ENCODE measurements at places on chromosomes 7 and 10.

DNA sequence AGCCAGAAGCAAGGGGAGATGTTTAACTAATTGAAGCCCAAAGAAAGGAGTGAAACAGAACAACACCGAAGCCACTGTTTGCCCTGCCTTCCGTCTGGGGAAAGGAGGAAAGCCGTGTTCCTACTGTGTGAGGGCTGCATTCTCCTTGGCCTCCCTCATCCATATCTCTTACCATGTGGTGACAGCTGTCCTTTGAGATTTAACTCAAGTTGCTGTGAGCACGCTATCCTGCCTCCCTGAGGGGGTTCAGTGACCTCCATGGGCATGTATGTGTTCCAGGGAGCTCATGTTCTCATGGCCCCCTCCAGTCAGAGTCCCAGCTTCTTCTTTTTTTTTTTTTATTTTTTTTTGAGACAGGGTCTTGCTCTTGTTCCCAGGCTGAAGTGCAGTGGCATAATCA lies 26.2 kb upstream of the CRHR2 start:
- DNase-seq = no peak

DNA sequence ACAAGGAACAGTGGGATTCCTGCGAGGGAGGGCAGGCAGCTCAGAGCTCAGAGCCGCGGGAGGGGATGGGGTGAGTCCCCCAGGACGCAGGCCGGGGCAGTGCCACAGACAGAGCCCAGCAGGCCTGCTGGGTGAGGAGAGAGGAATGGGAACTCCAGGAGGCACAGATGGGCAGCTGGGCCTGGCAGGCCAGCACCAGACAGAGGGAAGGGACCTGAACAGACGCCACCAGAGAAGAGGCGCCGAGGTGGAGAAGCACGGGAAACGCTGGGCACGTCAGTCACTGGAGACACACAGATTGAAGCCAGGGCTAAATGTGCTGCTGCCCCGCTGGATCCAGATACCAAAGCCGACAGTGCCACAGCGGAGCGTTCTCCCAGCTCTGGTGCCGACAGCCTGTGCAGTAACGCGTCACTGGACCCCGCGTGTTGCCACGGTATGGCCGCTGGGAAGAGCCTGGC lies 225.8 kb downstream of the MAD1L1 start:
- DNase-seq = no peak

DNA sequence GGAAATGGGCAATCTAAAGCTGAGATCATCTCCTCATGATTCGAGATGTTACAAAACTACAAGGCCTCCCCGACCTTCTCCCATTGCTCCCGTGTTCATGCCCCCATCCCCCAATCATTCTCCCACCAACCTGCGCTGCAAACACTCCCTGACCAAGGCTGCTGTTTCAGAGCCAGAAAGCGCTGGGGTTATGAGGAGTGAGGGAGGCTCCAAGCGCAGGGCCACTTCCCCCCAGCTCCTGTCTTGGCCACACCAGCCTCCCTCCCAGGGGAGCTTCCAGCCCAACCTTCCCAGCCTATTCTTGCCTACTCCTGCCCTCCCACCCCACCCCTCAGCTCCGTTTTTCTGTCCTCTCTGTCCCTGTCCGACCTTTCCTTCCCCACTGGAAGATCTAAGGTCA lies 14.7 kb upstream of the NODAL start:
- no peak for DNase-seq

DNA sequence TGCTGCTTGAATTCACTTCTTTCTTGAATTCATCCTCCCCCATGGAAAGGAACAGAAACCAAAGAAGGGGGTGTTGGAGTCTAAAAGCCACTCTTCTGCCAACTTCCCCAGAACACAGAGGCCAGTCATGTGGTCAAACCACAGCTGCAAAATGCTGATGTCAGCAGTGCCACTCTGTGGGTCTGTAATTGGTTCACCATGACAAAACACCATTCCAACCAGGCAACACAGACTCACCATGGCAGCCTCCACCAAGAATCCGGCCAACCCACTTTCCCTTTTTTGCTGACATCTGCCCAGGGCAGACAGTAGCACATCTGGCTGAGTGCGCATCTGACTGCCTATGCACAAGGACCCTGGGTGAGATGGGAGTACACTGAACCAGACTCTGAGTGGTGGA lies 16.8 kb downstream of the OSBPL3 start:
- DNase-seq = no peak

DNA sequence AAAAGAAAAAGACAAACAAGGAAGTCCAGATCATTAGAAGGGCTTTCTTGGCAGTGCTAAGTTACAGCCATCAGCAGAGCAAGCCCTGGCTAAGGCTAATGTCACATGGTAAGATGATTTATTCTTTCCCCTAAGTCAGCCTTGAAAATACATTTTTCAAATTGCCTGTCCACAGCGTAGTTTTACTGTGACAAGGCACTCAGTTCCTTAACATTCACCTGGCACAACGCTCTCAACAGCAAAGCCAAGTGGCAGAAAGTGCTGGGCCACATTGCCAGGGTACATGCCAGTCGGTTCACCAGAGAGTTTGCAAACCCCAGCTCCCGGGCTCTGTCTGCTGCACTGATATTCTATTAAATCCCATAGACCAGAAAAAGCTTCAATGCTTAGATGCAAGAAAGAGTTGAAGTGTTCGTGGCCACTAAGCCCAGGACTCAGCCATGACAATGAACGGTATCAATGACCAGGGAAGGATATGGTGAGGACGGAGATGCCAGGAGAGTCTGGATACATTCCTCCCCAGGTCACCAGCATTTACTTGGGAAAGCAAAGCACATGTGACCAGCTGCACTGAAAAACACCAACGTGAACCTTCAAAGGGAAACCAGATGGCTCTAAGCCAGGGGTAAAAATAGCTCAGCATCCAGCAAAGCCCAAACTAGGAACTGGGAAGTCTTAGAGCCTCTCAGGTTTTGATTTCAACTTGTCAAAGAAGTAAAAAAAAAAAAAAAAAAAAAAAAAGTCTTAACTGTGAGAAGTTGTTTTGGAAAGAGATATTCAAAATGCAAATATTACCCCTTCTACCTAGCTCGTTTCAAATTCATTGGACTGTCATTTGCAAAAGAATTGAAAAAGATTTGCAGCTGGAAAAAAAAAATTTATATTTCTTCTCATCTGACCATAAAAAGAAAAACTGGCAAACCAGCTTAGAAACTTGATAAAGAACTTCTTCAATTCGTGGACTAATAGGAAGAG lies 23.9 kb upstream of the MPP7 start:
- no peak for DNase-seq

DNA sequence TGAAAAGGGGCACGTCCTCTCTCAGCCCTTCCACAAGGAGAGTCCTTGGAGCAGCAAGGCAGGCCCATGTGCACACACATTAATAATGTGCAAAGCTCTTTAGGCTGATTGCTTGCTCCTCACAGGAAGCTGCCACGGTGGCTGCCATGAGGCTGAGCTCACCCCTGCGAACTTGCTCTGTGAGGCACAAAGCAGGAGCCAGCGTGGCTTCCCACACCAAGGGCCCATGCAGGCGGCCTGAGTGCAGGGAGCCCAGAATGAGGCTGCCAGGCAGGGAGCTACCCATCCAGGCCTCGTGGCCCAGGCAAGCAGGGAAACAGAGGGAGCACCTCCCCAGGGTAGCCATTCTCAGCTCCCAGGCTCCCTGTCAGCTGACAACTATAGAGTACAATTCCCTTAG lies 242.9 kb downstream of the GRID1 start:
- DNase-seq = no peak

DNA sequence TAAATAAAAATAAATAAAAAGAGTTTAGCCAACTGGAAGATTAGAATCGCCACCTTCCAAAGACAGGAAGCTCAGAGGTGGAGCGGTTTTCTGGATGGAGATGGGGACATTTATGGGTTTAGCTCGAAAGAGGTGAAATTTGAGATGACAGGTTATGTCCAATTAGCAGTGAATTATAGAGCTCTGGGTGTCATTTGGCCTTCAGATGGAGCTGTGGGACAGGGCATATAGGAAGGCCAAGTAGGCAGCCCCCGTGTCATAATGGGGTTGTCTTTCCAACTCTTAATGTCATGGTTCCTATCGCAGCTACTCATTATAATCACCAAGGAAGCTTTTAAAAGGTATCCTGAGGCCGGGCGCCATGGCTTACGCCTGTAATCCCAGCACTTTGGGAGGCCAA lies 21.0 kb upstream of the EEPD1 start:
- no peak for DNase-seq

DNA sequence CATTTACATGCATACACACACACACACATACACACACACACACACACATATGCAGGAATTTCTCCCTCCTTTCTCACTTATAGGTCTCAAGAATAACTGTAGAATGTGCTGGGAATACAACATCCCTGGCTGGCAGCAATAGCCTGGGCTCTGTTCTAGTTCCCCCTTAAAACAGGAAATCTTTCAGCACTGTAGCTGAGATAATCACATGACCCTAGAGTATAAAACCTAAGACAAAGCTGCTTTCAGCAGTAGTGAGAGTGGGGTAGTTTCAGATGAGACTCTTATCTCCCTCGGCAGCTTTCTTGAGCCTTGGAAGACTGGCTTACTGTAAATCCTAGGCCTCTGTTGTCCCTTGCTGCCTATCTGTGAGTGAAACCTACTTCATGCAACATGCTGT lies 137.4 kb upstream of the AKR1E2 start:
- DNase-seq = no peak

DNA sequence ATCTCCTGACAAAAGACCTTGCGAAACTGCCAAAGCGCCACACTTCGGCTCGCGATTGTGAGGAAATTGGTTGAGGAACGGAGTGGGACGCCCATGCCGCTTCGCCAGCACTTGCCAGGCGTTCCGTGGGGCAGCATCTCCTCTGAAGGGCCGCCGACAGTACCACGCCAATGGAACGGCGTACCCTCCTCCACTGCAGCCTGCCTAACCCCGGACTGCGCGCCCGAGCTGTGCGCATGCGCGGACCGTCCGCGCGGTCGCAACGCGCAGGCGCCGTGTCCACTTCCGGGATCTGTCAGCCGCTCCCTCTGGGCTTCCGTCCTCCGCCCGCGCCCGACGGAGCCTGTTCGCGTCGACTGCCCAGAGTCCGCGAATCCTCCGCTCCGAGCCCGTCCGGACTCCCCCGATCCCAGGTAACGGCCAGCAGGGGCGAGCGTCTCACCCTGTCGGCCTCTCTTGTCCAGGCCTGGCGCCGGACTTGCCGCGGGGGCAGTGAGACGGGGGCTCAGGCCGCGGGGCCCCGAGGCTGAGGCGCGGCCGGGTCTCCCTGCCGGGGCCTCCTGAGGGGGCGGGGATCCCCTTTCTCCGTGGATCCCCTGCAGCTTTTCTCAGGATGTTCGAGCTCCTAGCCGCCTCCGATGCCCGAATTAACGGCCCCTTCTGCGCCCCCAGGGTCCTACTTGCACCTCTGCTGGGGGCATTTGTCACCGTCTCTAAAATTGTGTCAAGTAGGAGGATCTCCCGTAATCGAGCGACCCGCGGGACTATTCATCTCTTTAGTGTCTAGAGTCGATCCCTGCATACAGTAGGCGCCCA lies at the start of gene ARPC1A:
Gene ARPC1A (plus strand): TSS at position 307 of the 816 bp plus-strand sequence. CDS start 7,456 bp downstream, outside the sequence.
- DNase-seq = peak; percentile 84

DNA sequence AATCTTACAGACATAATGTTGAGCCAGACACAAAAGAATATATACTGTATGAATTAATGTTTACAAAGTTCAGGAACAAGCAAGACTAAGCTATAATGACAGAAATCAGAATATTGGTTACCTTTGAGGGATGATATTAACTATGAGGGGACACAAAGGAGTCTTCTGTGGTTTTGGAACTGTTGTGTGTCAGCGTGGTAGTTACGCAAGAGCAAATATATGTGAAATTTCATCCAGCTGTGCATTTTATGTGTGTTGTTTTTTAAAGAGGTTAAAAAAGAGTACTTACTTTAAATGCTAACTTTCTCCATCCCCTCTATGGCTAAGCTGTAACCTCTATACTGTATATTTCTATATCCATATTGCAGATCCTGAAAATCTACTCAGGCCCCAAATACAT lies 14.9 kb downstream of the SLC25A28 start:
- no peak for DNase-seq

DNA sequence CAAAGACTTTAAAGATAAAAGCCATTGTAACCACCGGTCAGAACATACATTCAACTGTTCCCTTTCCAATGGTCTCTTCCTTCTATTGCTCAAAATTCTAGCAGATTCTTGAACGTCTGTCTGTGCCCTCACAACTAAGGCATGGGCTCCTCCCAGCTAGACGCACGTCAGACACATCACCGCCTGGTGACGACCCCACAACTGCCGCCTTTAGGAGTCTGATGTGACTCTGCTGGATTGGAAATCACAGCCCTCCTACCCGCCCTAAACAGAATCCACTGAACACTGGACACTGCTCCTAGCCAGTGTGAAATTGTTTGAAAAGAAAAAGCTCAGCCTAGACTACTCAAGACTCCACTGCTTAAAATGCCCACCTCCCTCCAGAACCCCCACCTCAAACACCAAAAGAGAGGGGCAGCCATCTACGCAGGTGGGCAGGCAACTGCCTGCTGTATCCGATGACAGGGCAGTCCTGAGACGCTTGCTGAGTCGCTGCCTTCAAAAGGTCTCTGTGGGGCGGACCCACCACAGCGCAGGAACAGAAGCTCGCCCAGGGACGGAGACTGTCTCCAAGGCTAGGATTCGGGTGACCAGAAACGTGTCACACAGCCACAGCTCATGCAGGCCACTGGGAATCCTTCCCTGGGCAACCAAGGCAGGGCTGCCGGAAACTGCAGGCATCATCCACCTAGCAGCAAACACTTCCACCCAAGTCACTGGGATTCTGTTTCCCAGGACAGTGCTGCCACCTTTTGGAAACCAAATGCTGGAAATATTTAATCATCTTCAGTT lies 34.7 kb downstream of the GSDME start:
- no peak for DNase-seq

GRCh38 chr10:125158601-125159485 lies 1.5 kb downstream of the CTBP2 start:
- DNase-seq = no peak

- DNase-seq = no peak
Measured at GRCh38 chr7:20474249-20474648, 141.2 kb upstream of the ABCB5 start.

DNA sequence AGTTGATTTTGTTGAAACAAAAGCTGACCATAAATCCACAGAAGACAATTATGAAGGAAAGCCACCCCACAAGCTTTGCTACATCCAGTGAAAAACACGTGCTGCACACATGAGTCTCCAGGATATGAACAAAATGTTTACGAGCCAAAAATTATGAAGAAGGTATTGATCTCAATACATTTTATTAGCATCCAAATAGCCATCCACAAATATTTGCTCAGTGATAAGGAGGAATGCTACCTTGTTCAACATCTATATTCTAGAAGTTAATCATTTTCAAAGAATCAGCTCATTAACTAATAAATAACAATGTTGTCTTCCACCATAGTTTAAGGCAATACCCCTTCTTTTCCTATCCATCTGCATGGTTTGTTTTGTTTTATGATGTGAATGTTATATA lies 42.7 kb downstream of the CALML3 start:
- DNase-seq = no peak

DNA sequence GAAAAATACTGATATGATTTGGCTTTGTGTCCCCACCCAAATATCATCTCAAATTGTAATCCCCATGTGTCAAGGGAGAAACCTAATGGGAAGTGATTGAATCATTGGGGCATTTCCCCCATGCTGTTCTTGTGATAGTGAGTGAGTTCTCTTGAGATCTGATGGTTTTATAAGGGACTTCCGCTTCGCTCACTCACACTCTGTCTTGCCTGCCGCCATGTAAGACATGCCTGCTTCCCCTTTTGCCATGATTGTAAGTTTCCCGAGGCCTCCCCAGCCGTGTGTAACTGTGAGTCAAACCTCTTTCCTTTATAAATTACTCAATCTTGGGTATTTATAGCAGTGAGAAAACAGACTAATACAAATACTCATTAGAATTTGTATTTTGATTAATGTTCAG lies 5.1 kb upstream of the MRPS17 start:
- no peak for DNase-seq

Measured in Panc1 (cell line).